ENCODE measurements at places on chromosomes 4 and X.

GRCh38 chrX:21745756-21746155, 12.2 kb downstream of the SMPX start:
- peak; percentile 59 for DNase-seq
- H3K27me3 ChIP-seq: peaks cover 14% of the 10 kb centered on the region
- no peaks in the 10 kb centered on the region for H3K36me3 ChIP-seq
- peak overlapping the region; percentile 15 for H3K4me3 ChIP-seq

DNA sequence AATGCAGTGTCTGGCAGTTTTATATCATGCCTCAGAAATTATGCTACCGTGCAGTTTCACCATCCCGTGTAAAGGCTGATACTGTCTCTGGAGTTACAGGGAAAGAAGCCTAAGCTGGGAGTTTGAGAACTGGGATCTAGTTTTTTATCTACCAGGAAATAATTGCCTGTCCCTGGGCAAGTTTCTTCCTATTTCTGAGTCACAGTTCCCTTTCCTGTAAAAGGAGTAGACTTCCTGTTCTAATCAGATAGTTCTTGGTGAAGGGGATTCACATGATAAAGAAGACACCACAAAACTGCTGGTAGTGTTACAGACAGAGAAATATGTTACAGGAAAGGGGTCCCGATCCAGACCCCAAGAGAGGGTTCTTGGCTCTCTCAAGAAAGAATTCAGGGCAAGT, 17.1 kb downstream of the HERC3 start:
- no peak for DNase-seq
- peaks cover 19% of the 10 kb centered on the region for H3K36me3 ChIP-seq
- H3K4me1 ChIP-seq: peaks cover 5% of the 10 kb centered on the region

DNA sequence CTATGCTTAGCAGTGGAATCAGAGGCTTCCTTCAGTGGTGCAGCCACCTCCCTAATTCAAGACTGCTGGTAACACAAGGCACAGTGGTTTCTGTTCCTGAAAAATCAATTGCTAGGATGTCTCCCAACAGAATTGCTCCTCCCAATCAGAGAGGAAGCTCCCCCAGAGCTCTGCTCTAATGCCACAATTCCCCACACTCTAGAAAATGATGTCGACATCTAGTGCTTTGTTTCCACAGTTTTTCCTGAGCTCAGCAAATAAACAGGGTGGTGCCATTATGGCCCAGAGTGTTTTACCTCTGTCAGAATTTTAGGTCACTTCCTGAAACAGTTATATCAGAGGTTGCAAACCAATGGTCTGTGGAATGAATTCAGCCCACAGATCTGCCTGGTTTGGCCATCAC, 24.7 kb downstream of the TAB3 start:
- H3K27me3 ChIP-seq: no peaks in the 10 kb centered on the region
- no peaks in the 10 kb centered on the region for H3K36me3 ChIP-seq
- DNase-seq: no peak
- no peaks in the 10 kb centered on the region for H3K4me1 ChIP-seq

DNA sequence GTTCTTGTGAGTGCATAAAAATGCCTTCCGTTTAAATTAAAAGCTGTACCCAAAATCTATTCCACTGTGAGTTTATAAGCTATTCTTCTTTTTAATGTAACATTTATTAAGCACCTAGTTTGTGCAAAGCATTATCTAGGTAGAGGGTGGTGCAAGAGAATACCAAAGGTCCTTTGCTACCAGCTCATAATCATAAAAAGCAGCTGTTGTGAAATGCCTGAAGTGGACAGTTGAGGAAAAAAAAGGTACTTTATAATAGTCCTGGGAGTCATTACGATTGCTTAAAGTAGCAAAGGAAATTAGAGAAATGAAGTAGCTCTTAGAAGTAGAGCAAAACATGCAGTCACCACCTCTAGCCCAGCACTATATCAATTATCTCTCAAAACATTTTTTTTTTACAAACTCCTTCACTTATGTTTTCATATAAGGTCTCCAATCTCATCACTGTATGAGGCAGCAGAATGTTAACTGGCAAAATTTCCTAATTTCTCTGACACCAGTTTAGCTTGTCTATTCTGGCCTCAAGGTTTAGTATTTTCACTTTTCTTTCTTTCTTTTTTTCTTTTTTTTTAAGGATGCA, 2.1 kb downstream of the MBNL3 start:
- no peak for DNase-seq
- peaks cover 90% of the 10 kb centered on the region for H3K4me1 ChIP-seq
- H3K4me3 ChIP-seq: peak overlapping the region; percentile 61
- H3K36me3 ChIP-seq: no peaks in the 10 kb centered on the region

GRCh38 chr4:22427675-22428074, 88.2 kb downstream of the ADGRA3 start:
- no peak overlapping the region for H3K27ac ChIP-seq
- no peak overlapping the region for H3K4me3 ChIP-seq
- no peaks in the 10 kb centered on the region for H3K4me1 ChIP-seq
- H3K27me3 ChIP-seq: no peaks in the 10 kb centered on the region

- DNase-seq: no peak
- no peaks in the 10 kb centered on the region for H3K4me1 ChIP-seq
Measured at GRCh38 chr4:106208481-106209460, 107.2 kb downstream of the TBCK start.

All from neural crest cell (in vitro differentiated cells).